GOT3 (cell line): ENCODE measurements at places on chromosomes 16 and 17.

GRCh38 chr16:48613061-48613957 lies 3.3 kb upstream of the N4BP1 start:
- no peak for DNase-seq

- no peak for DNase-seq
Measured at GRCh38 chr17:28344435-28344901, 8.9 kb downstream of the TNFAIP1 start.

DNA sequence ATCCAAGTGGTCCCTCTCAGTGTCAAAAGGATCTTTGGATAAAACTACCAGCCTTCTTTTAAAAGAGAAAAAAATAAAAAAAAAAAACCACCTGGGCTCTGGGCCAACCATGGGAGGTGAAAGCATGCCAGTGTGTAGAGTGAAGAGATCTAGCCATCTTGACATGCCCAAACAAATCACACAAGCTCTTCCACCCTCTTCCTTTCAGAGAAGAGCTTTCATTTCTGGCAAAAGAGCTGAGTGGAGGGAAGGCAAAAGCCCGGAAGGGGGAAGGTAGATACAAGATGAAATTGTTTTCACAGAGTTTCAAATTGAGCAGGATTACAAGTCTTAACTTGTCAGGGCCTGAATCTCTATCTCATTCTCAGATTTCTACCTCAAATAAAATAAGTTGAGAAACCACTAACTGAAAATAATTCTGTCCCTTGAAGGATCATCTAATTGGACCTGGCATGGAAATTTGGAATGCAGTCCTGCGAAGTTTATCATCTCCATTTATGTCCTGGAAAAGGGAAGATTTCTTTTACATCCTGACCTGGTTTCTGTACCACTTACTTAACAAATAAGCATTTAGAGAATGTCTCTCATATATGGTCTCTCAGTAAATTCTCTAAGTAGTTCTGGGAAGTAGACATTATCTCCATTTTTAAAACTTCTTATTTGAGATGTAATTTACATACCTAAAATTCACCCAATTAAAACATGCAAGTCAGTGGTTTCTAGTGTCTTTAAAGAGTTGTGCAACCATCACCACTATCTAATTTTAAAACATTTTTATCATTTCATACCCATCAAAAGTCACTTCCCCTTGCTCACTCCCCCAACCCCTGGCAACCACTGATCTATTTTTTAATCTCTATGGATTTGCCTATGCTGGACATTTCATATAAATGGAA lies 93.7 kb downstream of the TANGO6 start:
- DNase-seq = no peak

- DNase-seq = no peak
Measured at GRCh38 chr17:50047488-50048126, 8.3 kb upstream of the ITGA3 start.

DNA sequence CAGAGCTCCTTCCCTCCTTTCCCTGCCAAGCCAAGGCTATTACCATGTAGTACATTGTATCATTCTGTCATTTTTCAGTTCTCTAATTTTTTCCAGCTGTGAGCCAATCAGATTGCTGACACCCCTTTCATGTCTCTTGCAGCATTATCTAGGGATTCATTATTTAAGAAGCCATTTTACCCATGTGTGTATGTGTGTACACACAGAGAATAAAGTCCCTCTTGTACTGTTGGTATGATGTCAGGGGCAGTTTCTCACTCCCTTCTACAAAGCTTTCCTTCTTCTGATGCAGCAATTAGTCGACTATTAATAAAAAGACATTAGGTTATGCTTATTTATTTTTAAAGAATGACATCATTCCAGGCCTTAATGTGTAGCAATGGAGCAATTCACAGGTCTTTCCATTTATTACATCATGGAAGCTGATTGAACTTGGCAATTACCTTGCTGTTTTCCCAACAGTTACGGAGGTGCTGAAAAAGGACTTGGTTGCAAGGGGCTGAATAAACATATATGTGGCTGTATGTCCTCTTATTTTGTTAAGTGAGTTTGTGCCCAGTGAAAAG lies 159.4 kb upstream of the HS3ST3A1 start:
- DNase-seq = no peak

GRCh38 chr16:22328081-22328725 lies 31.0 kb downstream of the POLR3E start:
- DNase-seq = no peak

- DNase-seq = no peak
Measured at GRCh38 chr16:80263848-80264694, 276.7 kb upstream of the DYNLRB2 start.

DNA sequence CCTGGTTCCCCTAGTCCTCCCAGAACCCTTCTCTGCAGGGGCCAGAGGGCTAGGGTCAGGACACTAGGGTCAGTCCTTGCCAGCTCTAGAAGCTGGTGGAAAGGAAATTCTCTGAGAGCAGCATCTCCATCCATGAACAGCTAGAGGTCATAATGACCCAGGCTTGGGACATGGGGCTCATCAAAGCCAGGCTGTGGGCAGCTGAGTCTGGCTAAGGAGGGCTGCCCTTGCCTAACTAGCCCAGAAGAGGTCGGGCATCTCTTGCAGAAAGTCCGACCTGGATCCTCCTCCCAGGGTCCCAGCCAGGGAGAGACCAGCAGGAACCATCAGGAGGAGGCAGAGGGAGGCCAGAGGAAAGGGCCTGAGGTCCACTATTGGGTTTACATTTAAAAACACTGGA lies 4.3 kb downstream of the MPO start:
- DNase-seq = no peak

GRCh38 chr17:3585826-3586225 lies 23.4 kb downstream of the TRPV1 start:
- DNase-seq = no peak

DNA sequence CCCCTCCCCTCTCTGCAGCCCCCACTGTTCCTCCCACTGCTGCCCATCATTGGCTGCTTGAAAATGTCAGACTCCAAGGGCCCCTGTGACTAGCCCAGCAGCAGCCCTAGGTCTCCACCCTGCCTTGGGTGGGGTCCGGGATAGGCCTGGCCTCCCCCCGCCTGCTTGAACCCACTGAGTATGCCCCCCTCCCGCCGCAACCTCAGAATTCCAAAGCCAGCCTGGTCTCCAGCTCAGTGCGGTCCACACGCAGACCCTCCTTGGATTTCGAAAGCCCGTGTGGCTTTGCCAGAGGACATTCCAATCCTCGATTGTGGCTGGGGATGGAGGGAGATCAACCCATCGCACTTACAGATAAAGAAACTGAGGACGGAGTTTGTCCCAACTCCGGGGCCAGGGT lies 6.4 kb downstream of the DPEP1 start:
- no peak for DNase-seq

- DNase-seq = no peak
Measured at GRCh38 chr16:31108035-31108793, at the start of gene BCKDK. TSS of gene BCKDK (plus strand) at chr16:31108386. CDS start at chr16:31109224, 838 bp downstream.

GRCh38 chr16:21989133-21989532 lies 11.8 kb downstream of the PDZD9 start:
- DNase-seq = no peak

DNA sequence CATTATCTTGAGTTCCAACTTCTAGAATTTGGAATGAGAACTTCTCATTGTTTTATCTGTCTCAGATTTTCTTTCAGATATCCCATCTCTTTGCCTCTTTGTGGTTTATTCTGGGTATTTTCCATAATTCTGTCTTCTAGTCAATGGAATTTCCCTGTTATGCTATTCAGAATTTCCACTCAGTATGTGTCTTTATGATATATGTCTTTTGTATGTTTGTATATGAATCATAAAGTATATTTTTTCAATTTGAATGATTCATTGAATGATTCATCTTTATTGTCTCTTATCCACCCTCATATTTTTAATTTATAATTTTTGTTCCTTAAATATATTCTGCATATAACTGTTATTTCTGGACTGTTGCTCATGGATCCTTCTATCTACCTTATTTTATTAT lies 729.7 kb upstream of the GOT2 start:
- no peak for DNase-seq

DNA sequence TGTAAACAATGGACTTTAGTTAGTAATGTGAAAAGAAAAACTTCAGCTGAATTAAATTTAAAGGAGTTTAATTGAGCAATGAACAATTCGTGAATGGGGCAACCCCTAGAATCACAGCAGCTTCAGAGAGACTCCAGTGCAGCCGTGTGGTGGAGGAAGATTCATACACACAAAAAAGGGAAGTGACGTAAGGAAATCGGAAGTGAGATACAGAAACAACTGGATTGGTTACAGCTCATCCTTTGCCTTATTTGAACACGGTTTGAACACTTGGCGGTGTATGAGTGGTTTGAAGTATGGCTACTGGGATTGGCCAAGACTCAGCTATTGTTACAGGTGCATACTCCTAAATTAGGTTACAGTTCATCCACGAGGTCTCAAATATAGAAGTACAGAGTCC lies 460.4 kb upstream of the ASIC2 start:
- DNase-seq = no peak

- DNase-seq = no peak
Measured at GRCh38 chr16:8554881-8555280, 35.4 kb downstream of the TMEM114 start.

DNA sequence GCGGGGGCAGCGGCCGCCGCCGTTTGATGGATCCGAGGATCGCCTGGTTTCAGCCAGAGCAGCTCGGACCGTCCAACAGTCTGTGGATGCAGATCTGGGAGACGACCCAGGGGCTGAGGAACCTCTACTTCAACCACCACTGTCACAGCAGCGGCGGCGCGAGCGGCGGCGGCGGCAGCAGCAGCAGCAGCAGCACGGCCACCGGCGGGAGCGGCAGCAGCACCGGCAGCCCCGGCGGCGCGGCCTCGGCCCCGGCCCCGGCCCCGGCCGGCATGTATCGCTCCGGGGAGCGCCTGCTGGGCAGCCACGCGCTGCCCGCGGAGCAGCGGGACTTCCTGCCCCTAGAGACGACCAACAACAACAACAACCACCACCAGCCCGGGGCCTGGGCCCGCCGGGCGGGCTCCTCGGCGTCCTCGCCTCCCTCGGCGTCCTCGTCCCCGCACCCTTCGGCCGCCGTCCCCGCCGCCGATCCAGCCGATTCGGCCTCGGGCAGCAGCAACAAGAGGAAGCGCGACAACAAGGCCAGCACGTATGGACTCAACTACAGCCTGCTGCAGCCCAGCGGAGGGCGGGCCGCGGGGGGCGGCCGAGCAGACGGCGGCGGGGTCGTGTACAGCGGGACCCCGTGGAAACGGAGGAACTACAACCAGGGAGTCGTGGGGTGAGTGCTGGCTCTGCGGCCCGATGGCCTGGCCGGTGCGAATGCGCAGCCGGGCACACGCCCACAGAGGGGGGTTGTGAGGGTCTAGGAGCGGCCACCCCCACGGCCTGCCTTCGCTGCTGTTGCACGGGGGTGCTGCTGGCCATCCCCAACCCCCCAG lies 702 bp downstream of the TENT4B start:
- DNase-seq = no peak

DNA sequence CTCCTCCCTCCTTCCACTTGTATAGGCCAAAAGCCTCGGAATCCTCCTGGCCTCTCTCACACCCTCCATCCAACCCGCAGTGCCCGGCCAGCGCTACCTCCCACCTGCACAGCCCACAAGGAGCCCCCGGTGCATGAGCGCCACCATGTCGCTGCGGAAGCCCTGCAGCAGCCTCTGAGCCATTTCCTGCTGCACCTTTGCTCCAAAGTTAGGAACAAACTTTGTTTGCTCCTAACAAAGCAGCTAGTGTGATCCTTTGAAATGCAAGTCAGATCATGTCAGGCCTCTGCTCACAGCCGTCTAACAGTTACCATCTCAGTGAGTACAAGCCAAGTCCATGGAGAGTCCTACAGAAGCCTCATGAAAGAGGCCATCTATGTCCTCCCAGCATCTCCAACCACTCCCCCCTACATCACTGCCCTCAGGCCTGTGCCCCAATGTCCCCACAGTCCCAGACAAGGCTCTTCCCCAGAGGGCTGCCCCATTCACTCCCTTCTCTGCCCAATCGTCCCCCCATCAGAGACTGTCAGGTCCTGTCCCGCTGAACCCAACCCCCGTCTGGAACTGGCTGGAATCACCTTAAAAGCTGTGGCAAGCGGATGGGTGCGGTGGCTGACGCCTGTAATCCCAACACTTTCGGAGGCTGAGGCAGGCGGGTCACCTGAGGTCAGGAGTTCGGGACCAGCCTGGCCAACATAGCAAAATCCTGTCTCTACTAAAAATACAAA lies 7.5 kb downstream of the DCAKD start:
- no peak for DNase-seq

DNA sequence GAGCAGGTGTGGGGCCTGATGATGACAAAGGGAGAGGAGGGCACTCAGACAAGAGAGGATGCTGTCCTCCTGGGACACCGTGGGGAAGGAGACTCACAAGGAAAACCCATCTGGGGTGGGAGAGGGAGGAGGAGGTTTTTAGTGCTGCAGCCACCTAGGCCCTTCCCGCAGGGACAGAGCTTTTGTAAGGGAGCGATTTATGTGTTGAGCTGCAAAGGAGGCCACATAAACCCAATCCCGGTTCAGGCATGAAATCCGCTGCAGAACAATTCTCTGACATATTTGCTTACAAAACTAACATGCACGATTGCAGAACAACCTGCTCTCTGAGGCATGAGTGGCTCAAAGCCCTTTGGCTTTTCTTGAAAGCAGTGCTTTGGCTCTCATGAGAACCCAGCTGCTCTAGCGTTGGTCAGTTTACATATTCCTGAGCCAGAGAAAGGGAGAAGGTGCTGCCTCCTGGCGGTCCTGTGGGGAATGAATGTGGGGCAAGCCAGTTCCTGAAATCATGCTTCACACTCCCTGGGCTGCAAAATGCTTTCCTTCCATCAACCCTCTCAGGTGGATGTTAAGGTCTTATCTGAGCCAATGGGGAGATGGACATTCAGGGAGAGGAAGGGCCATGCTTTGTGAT lies 122.4 kb upstream of the NLRP1 start:
- DNase-seq = no peak

DNA sequence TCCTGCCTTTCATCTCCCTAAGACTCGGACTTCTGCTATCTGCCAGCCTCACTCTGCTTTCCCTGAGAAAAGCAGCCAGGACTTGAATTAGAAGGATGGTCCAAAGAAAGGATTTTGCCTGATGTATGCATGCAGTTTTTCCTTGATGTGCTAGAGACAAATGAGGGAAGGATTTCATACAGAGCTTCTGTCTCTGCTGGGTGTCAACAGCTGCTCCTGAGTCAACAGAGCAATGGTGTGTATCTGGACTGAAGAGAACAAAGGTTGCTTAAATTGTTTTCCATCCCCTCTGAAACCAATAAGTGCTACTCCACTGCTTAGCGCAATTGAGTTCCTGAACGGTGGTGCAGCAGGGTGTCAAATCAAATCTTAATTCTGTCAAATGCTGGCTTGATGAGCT lies 680.6 kb upstream of the C16orf82 start:
- DNase-seq = no peak
